ENCODE measurements at places on chromosomes 4 and X. TPM values are rescaled to one million over a fixed set of nuclear protein-coding genes. Genes with fewer than 3 reads are reported as not detected.

DNA sequence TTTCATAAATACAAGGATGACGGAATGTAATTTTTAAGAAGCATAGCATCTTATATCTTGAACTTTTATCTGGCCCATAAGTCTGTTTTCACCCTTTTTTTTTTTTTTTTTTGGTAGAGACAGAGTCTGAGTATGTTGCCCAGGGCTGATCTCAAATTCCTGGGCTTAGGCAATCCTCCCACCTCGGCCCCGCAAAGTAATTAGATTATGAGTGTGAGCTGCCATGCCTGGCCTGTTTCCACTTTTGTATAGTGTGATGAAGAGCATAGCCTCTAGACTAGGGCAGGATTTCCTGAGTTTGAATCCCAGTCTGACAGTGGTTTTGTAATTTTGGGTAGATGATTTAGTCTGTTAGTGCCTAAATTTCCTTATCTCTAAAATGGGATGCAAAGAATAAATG lies 11.0 kb downstream of the STIM2 start:
- no peak for DNase-seq
- H3K36me3 ChIP-seq = no peaks in the 10 kb centered on the region
- H3K4me3 ChIP-seq = no peak overlapping the region
- H3K27me3 ChIP-seq = no peaks in the 10 kb centered on the region
- peaks cover 76% of the 10 kb centered on the region for H3K4me1 ChIP-seq

DNA sequence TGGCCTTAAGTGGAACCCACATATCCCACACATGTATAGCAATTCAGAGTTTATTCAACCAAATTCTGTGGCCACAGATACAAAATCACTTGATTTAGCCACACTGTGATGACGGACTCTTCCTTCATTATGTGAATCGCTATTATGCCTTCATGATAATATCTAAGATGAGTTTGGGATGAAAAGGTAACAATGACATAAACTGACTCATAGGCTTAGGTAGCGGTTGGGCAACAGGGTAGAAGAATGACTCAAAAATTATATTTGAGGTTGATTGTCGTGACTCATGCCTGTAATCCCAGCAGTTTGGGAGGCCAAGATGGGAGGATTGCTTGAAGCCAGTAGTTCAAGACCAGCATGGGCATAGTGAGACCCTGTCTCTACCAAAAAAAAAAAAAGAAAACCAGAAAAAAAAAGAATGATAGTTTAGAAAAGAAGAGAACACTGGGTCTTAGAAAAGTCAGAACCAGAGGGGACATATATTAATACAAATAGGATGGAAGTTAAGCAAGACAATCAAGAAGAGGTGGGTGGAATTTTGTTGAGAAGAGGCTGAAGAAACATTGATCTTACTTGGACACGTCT lies 70.4 kb upstream of the USP9X start:
- peaks cover 5% of the 10 kb centered on the region for H3K4me1 ChIP-seq
- no peak for DNase-seq
- H3K27ac ChIP-seq = no peak overlapping the region
- no peaks in the 10 kb centered on the region for H3K36me3 ChIP-seq
- H3K4me3 ChIP-seq = no peak overlapping the region

GRCh38 chr4:113094802-113095201 lies 45.3 kb downstream of the ANK2 start:
- no peak overlapping the region for H3K27ac ChIP-seq
- no peak overlapping the region for H3K4me3 ChIP-seq
- no peaks in the 10 kb centered on the region for H3K27me3 ChIP-seq
- no peaks in the 10 kb centered on the region for H3K36me3 ChIP-seq

DNA sequence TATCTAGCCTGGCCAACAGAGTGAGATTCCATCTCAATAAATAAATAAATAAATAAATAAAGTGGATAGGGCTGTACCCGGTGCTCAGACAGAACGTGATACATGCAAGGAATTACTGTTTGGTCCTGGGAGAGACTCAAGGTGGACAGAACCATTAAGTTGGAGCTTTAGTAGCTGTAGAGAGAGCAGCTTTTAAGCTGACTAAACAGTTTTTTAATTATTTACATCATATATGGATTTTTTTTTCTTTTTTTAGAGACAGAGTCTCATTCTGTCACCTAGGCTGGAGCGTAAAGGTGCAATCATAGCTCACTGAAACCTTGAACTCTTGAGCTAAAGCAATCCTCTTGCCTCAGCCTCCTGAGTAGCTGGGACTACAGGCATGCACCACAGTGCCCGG lies 92.5 kb upstream of the ATP6AP2 start:
- H3K27me3 ChIP-seq = no peaks in the 10 kb centered on the region
- H3K4me3 ChIP-seq = no peak overlapping the region
- no peak overlapping the region for H3K27ac ChIP-seq
- H3K36me3 ChIP-seq = no peaks in the 10 kb centered on the region
- DNase-seq = no peak

GRCh38 chr4:48275247-48275646 lies 5.6 kb upstream of the TEC start:
- H3K4me1 ChIP-seq = peaks cover 4% of the 10 kb centered on the region
- H3K36me3 ChIP-seq = no peaks in the 10 kb centered on the region
- H3K4me3 ChIP-seq = no peak overlapping the region
- no peaks in the 10 kb centered on the region for H3K27me3 ChIP-seq

GRCh38 chr4:951594-952468 lies 19.6 kb downstream of the TMEM175 start:
- H3K27me3 ChIP-seq = no peaks in the 10 kb centered on the region
- DNase-seq = no peak
- H3K4me3 ChIP-seq = no peak overlapping the region
- H3K27ac ChIP-seq = no peak overlapping the region
- H3K36me3 ChIP-seq = no peaks in the 10 kb centered on the region
- H3K4me1 ChIP-seq = no peaks in the 10 kb centered on the region

DNA sequence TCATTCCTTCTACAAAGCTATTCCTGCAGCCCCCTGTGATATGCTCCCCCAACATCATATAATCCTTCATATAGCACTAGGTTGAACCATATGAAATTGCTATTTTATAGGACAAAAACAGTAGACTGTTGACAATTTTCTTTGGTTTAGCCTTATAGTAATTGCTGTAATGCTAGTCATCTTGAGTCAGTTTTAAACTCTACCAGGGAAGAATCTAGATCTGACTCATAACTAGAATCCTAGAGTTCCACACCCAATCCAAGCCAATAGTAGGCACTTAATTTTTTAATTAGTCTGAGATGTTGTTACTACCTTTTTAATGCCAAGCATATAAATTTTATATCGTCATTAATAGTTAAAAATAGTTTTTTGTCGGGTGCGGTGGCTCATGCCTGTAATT lies 136.8 kb downstream of the CHRNA9 start:
- no peaks in the 10 kb centered on the region for H3K27me3 ChIP-seq
- H3K4me1 ChIP-seq = no peaks in the 10 kb centered on the region
- H3K36me3 ChIP-seq = no peaks in the 10 kb centered on the region
- DNase-seq = no peak
- H3K27ac ChIP-seq = no peak overlapping the region

The OPHN1 gene
- total RNA-seq = not detected
